Posterior vena cava (tissue), 2 donors: ENCODE measurements at places on chromosomes 7 and 10. TPM values are rescaled to one million over a fixed set of nuclear protein-coding genes. Genes with fewer than 3 reads are reported as not detected.

GRCh38 chr7:47614450-47614849, 32.5 kb upstream of the TNS3 start:
- no peak for DNase-seq

GRCh38 chr10:48765527-48765926, 80.9 kb downstream of the WDFY4 start:
- no peak for DNase-seq

GRCh38 chr7:137674551-137675409, 172.0 kb downstream of the DGKI start:
- DNase-seq = no peak

Gene KCNH2
- total RNA-seq = 37.3 TPM

Gene PRPS1L1
- not detected for total RNA-seq

Gene ACTL6B
- total RNA-seq = not detected
